Activated naive CD8-positive, alpha-beta T cell treated with anti-CD3 and anti-CD28 coated beads, Interleukin-2, amount 10 ng/mL, durations not matched to agents 7 days and 5 days (primary cell): ENCODE measurements at places on chromosomes 3 and 15. TPM values are rescaled to one million over a fixed set of nuclear protein-coding genes. Genes with fewer than 3 reads are reported as not detected.

The WDR93 gene
- total RNA-seq = not detected

The RAB5A gene
- total RNA-seq = 63.6 TPM

GRCh38 chr3:108940166-108940565 is 13.5 kb downstream of the GUCA1C start:
- no peak for DNase-seq
- no peak overlapping the region for H3K27ac ChIP-seq
- H3K27me3 ChIP-seq = peaks cover 4% of the 10 kb centered on the region

The CYP1A2 gene
- not detected for total RNA-seq

GRCh38 chr3:180611006-180611405 is 9.0 kb downstream of the TTC14 start:
- H3K36me3 ChIP-seq = peaks cover 26% of the 10 kb centered on the region
- peaks cover 4% of the 10 kb centered on the region for H3K4me1 ChIP-seq
- no peaks in the 10 kb centered on the region for H3K27me3 ChIP-seq
- no peak overlapping the region for H3K27ac ChIP-seq
- no peak for DNase-seq

GRCh38 chr3:76490064-76490463 is 549.8 kb upstream of the ROBO2 start:
- no peak overlapping the region for H3K4me3 ChIP-seq
- no peak for DNase-seq
- no peak overlapping the region for H3K27ac ChIP-seq
- H3K36me3 ChIP-seq = no peaks in the 10 kb centered on the region
- H3K4me1 ChIP-seq = no peaks in the 10 kb centered on the region

The IGSF11 gene
- 2.4 TPM for total RNA-seq

The CNTN3 gene
- not detected for total RNA-seq
